Activated CD4-positive, alpha-beta T cell treated with anti-CD3 and anti-CD28 coated beads, Interleukin-2, amount 50 U/mL, for 16 hours (primary cell): ENCODE measurements at places on chromosomes 4 and X.

GRCh38 chr4:84091266-84091665 lies 407.8 kb downstream of the NKX6-1 start:
- DNase-seq: no peak

- DNase-seq: no peak
Observed at GRCh38 chrX:15500497-15500966, at the start of gene BMX. Gene BMX, plus strand, starts transcription at chrX:15500807. Its CDS starts 7,547 bp downstream, at chrX:15508354.

DNA sequence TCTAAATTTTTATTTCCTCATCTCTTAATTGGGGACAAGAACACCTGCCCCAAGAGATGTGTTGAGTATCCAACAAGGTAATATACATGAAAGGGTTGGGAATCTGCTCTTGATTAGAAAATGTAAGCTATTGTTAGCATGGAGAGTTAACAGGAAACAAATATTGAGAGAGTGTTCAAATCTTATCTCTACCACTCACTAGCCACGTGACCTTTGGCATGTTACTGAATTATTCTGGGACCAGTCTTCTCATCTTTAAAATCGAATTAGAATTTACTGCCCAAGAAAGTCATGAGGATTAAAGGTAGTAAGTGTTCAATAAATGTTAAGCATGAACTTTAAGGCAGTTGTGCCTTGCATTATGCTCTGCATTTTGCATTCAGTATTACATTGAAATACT lies 184.7 kb downstream of the MID1IP1 start:
- no peak for DNase-seq

GRCh38 chr4:129213692-129214091 lies 117.7 kb downstream of the C4orf33 start:
- DNase-seq: no peak

- no peak for DNase-seq
Observed at GRCh38 chrX:15391850-15392249, 7.6 kb upstream of the VEGFD start.

- no peak for DNase-seq
Observed at GRCh38 chr4:69058410-69059059, 37.7 kb upstream of the UGT2B7 start.

DNA sequence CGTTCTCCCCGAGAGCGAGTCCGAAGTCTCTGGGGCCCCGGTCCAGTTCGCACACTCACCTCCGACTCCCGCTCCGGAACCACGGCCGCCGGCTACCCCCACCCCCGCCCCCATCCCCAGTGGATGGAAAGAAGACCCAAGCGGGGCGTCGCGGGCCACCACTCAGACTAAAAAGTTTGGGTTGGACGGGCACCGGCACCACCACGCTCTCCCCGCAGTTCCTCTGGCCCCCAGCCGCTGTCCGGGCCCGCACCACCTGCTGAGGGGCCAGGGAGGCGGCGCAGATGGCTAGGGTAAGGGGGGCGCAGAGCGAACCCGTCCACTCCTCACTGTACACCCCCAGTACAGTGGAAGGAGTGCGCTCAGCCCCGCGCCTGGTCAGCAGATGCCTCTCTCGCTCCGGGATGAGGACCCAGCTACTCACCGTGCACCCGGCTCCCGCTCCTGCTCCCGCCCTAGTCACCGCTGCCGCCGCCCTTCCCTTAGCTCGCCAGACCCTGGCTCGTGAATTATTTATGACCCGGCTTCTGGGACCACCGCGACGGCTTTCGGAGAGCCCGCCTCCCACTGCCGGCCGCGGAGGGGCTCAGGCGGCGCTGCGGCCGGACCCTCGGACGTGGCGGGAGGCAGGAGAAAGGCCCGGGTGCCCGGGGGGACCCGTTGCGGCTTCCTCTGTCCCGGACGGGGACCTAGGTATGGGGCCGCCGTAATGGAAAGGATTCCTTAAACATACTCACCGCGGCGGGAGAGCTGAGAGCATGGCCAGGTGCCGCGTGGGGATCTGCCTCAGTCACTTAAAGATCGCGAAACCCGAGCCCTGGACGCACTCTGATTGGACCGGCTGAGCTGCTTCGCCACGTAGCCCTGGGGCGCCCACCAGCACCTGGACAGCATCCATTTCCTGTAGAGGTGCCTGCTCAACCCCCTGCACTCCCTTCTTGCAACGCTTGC lies at the start of gene PROM1:
TSS of gene PROM1 (minus strand) at position 783 of the 951 bp plus-strand sequence. CDS start 8,117 bp downstream, outside the sequence.
- no peak for DNase-seq

GRCh38 chr4:160652790-160653189 lies 1511.0 kb downstream of the FSTL5 start:
- no peak for DNase-seq

GRCh38 chr4:98802770-98803198 lies 126.1 kb downstream of the EIF4E start:
- DNase-seq: no peak

GRCh38 chr4:147509386-147509785 lies 28.5 kb downstream of the EDNRA start:
- DNase-seq: no peak

- no peak for DNase-seq
Observed at GRCh38 chr4:111466811-111467604, 678.2 kb upstream of the FAM241A start.

GRCh38 chrX:16250296-16250695 lies 83.0 kb downstream of the MAGEB17 start:
- DNase-seq: no peak

DNA sequence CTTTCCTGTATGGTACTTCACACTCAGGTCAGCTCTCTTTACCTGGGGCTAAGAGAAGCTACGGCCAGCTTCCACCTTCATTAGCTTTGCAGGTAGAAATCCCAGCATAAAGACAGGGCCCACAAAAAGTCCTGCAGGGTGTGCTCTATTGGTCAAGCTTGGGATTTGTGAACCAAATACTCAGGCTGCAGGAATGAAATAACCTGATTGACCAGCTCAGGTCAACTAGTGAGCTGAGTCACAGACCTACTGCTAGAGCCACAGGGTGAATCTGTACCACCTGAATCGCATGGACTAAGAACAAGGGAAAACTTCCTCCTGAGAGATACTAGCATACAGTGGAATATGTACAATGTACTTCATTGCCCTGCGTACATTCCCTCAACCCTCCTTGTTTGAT lies 172.2 kb downstream of the HHIP start:
- no peak for DNase-seq

- no peak for DNase-seq
Observed at GRCh38 chr4:121071640-121072223, 603 bp downstream of the NDNF start.

- no peak for DNase-seq
Observed at GRCh38 chr4:41471126-41472071, 66.6 kb upstream of the LIMCH1 start.

DNA sequence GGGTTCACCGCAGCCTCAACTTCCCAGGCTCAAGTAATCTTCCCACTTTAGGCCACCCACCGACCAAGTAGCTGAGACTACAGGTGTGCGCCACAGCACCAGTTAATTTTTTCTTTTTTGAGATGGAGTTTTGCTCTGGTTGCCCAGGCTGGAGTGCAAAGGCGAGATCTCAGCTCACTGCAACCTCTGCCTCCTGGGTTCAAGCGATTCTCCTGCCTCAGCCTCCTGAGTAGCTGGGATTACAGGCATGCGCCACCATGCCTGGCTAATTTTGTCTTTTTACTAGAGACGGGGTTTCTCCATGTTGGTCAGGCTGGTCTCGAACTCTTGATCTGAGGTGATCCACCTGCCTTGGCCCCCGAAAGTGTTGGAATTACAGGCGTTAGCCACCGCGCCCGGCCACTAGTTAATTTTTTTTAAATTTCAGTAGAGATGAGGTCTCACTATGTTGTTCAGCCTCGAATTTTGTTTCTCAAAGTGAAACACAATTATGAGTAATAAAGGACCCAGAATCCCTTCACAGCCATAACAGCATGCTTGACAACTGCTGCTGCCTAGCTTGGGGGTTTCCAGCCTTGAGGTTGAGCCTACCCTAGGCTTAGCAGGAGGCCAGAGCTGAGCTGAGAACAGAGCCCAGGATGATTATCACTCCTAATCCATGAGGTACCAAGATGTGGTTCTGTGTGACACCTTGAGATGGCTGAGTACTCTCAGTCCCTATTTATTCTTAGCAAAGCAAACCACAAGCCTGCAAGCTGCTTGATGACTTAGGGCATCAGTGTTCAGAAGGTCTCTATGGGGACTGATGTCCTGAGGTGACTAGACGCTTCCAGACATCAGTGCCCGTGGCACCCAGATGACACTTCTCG lies 41.6 kb upstream of the NKRF start:
- peak; percentile 98 for DNase-seq

DNA sequence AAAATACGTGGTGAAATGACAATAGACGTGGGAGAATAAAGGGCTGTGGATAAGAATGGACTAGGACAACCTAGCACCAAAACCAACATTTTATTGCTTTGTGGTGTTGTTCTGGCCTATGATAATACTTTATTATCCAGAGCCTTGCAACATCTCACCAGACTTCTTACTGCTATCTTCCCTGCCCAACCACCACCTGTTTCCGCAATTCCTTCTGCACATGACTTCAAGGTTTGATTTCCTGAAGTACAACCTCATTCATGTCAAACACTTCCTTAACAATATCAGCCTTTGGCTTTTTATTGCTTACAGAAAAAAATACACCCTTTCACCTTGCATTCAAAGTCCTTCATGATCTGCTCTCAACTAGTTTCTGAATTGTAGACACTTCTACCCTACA lies 84.8 kb downstream of the RTL3 start:
- DNase-seq: no peak

GRCh38 chrX:11374570-11374969 lies 81.4 kb downstream of the AMELX start:
- no peak for DNase-seq

- DNase-seq: no peak
Observed at GRCh38 chrX:136910565-136911035, 30.1 kb upstream of the RBMX start.

- peak; percentile 29 for DNase-seq
Observed at GRCh38 chr4:118968005-118968404, 79.4 kb downstream of the SYNPO2 start.

GRCh38 chr4:4914059-4914820 lies 54.8 kb downstream of the MSX1 start:
- DNase-seq: no peak

DNA sequence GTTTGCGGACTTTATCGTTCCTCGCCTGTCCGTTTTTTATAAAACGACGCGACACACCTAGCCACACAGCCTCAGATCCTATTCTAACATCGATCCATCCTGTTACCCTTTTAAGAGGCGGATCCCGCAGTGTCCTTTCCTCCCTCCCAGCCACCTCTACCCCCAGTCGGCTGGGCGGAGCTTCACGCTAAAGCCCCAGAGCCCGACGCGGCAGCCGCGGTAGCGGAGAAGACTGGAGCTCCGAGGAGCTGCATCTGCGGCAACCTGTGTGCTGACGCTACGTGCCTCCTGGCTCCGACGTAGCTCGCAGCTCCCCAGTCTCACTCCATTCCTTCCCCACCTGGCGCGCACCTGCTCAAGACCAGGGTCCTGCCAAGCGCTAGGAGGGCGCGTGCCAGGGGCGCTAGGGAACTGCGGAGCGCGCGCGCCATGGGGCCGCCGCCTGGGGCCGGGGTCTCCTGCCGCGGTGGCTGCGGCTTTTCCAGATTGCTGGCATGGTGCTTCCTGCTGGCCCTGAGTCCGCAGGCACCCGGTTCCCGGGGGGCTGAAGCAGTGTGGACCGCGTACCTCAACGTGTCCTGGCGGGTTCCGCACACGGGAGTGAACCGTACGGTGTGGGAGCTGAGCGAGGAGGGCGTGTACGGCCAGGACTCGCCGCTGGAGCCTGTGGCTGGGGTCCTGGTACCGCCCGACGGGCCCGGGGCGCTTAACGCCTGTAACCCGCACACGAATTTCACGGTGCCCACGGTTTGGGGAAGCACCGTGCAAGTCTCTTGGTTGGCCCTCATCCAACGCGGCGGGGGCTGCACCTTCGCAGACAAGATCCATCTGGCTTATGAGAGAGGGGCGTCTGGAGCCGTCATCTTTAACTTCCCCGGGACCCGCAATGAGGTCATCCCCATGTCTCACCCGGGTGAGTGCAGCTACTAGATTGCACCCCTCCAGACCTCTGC lies at the start of gene RNF128:
TSS of gene RNF128 (plus strand) at position 217 of the 953 bp plus-strand sequence. CDS start at position 430, 213 bp downstream.
- DNase-seq: peak; percentile 24

GRCh38 chr4:777520-778262 lies 48.2 kb downstream of the CPLX1 start:
- no peak for DNase-seq

DNA sequence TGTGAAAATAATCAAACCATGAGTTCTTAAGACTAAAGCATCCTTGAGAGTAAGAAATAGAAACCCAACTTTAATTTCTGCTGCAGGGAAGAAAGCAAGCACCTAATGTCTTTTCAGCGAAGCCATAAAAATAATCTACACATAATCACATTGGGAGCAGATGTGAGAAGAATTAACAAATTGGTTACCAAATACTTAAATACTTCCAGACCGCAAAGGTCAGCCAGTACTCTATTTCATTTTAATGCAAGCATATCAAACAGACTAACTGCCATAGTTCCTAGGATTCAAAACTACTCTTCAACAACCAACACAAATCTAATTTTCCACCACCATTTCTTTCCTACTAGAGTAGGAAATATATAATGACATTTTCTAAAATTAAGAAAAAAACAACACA lies 144.8 kb upstream of the SLIT2 start:
- DNase-seq: no peak

DNA sequence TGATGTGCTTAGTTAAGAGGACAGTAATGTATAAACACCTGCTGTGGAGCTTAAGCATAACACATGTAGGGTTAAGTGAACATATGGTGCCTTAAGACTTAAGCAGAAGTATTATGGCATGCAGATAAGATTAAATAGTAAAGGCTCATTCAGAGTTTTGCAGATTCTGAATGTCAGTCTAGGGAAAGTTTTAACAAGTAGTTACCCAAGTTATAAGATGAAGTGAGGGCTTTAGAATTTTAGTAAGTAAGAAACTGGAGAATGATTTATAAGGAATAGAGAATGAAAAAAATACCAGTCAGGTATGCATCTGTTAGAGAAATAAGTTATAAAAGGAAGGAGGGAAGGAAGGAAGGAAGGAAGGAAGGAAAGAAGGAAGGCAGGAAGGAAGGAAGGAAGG lies 902.1 kb downstream of the TRAM1L1 start:
- DNase-seq: no peak

- no peak for DNase-seq
Observed at GRCh38 chr4:21451032-21451431, 497.5 kb downstream of the KCNIP4 start.

- DNase-seq: no peak
Observed at GRCh38 chrX:14235004-14235403, 205.3 kb upstream of the GEMIN8 start.

- no peak for DNase-seq
Observed at GRCh38 chrX:42803320-42803719, 25.4 kb upstream of the PPP1R2C start.

DNA sequence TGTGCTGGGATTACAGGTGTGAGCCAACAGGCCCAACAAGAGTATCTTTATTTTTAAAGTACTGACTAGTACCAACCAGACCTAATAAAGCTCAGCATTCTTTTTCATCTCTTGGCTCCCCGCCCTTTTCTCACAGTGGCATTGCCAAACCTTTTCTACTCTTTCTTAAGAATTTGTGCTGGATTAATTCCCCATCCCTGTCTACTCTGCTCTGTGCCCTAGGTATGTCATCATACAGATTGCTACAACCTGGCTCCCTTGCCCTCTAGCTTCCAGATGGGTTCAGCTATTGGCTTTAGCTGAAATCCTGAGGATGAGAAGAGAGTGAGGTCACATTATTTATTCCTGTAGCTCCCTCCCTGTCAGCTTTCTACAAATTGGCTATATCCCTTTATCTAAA lies 34.9 kb upstream of the CCNI start:
- no peak for DNase-seq
